BE2C (cell line): ENCODE measurements at places on chromosomes 7 and 10.

DNA sequence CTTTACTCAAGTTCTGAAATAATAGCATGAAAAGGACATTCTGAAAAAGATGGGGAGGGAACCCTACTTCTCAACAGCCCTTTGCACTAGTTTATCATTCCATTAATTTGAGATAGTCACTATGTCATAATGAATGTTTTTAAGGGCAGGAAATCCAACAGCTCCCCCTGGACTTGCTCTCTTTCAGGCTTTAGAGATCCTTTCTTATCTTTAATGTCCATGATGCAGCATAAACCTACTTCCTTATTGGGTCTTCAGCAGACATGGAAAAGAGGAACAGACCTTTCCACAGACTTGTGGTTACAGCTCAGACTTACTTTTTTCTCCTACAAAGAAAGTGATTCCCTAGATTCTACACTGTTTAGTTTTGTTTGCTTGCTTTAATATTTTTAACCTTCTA, 87.3 kb downstream of the IDE start:
- DNase-seq = no peak

GRCh38 chr10:123663522-123663921, 2.6 kb upstream of the GPR26 start:
- no peak for DNase-seq

- DNase-seq = no peak
These were observed 11.4 kb upstream of the ARHGAP12 start for GRCh38 chr10:31939797-31940708.

GRCh38 chr7:50466815-50467585, 16.9 kb upstream of the FIGNL1 start:
- DNase-seq = no peak

DNA sequence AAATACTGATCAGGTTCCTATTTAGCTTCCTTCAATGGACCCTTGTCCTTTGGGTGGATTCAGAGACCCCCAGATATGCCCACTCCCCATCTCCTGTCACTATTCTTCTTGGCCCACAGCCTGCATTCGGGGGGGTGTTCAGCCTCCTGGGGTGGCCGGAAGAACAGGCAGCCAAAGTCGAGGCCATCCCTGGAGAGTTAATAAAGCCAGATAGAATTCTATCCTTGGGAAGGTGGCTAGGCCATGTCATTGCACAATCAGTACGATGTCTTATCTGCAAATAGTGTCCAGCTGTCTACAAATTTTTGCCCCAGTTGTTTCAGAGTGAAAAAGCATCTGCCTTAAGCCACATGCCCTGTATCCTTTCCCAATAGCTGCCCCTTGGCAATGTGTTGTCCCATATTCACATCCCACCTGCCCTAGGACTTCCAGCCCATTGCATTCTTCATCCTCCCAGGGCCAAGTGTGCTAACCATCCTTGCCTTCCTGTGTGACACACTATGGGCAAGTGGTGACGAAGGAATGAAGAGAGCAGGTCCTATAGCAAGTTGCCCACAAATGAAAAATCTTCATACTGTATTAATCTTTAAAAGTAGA, 9.9 kb upstream of the FAM107B start:
- no peak for DNase-seq

DNA sequence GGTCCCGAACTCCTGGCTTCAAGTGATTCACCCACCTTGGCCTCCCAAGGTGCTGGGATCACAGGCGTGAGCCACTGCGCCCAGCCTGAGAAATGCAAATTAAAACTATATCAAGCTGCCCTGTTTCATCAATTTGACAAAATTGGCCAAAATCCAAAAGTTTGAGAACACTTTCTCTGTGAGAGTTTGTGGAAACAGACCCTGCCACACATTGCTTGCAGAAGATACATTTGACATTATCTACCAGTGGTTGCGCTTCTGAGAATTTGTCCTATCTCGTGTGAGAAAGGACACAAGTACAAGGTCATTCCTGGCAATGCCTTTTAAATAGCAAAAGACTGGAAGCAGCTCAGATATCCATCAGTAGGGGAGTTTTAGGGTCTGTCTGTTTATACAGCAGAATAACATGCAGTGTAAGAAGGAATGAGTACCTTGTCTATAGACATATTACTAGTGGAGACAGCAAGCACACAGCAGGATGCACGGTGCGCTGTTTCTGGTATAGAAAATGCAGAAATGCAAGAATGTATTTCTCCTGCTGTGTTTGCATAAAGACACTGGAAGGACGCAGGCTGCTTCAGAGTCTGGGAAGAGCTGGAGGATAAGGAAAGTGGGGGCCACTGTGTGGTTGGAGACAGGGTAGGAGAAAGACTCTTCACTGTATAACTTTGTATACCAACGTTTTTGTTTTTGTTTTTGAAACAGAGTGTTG, 4.3 kb downstream of the LHPP start:
- DNase-seq = no peak

DNA sequence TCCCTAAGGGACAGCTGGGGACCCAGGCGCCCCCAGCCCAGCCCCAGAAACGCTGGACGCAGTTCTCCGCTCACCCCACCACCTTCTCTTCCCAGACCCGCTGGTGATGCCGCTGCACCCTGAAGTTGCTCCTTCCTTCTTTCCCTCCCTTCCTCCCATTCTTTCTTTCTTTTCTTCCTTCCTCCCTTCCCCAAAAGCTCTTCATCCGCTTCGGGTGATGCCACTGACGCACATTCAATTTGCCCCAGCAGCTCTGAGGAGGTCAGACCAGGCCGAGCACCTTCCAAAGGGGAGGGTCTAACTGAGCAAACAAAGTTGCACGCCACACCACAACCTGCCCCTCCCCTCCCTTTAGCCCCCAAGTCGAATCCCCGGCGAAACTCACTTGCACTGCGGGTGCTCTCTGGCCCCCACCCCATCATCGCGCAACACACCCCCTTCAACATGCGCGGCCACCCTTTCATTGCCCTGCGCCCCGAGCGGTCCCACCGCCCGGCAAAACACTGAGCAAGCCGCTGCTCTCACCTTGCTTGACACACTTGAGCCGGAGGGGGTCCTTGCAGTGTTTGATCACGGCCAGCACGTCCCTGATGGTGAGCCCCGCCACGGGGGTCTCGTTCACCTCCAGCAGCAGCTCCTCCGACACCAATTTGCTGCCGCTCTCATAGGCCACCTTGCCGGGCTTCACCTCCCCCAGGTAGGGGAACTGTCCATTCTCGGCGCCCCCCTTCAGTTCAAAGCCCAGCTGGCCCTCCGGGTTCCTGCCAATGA, 787 bp downstream of the MAGI2 start:
- DNase-seq = peak; percentile 40

- DNase-seq = no peak
These were observed 1.3 kb downstream of the PILRA start for GRCh38 chr7:100374601-100375000.

GRCh38 chr10:72229261-72230251, 13.5 kb upstream of the ASCC1 start:
- DNase-seq = no peak

DNA sequence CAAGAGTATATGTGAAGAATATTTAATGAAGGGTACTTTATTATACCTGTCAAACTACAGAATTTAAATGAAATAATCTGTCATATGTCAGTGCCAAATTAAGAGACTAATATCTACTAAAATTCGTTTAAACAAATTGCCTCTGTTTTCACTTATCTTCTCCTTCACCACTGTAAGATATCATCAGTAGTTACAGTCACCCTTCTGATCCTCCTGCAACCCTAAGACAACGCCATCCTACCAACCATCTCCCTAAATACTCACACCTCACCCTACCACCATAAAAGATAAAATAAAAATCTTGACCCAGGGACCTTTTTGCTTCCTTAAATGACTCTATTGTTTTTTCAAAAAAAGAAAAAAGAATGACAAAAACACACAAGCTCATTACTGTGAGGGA, 20.8 kb downstream of the EZH2 start:
- DNase-seq = no peak

DNA sequence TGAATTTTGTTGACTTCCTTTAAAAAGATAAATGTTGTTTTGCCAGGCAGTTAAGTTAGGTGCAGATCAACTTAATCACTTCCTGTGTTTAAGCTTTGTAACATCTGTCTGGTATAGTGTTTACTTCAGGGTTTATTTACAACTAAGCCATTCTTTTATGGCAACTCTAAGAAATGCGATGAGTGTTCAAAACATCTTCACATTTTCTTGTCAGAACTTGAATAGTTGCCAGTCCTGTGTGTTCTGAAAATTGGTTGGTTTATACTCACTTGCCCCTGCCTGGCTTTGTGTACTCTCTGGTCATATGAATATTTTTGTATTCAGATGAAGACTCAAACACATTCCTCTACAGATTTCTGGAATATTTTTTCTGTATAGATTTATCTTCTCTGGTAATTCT, 327.2 kb downstream of the MDFIC start:
- DNase-seq = no peak

DNA sequence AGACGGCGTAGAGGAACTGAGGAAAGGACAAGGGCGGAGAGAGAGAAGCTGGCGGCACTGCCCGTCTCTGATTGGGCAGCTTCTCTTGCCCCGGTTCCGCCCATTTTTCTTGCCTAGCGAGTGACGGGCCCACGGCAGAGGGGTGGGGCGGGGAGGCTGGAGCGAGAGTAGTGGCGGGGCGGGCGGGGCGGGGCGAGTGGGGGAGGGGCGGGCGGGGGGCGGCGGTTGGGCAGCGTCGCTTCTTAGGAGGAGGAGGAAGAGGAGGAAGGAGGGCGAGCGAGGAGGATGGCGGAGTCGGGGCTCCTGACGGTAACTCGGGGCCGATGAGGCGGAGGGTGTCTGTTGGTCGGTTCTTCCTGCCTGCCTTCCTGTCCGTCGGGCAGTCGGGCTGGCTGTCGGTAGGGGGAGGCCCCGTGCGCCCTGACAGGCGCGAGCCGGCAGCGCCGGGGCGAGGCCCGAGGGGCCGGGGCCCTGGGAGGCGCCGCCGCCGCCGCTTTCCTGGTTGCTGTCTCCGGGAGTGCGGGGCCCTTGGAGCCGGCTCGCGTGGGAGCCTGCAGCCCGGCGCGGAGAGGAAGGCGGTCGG, at the start of gene SHOC2:
Gene SHOC2 (plus strand): TSS at position 256 of the 583 bp plus-strand sequence. CDS start 44,755 bp downstream, outside the sequence.
- peak; percentile 99 for DNase-seq

DNA sequence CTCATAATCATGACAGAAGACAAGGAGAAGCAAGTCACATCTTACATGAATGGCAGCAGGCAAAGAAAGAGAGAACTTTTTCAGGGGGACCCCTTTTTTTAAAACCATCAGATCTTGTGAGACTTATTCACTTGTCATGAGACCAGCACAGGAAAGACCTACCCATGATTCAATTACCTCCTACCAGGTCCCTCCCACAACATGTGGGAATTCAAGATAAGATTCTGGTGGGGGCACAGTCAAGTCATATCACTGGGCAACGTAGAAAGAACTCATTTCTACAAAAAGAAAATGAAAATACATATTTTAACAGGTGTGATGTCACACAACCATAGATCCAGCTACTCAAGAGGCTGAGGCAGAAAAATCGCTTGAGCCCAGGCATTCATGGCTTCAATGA, 304.1 kb downstream of the IPMK start:
- no peak for DNase-seq

DNA sequence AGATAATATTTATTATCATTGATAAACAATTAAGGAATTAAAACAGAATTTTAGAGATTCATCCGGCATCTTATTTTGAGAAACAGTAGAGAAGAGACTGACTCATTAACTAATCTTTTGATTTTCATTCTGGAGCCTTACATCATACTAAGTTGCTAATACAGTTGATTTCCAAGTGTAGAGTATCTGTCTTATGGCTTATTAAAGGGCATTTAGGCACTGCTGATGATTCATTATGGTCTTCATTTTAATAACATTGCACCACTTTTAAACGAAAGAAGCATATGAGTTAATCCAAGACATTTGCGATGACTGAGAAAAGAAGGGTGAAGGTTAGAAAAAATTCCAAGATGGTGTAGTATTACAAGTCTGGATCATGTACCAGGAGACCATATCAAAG, 186.0 kb upstream of the CACNA2D1 start:
- DNase-seq = no peak

DNA sequence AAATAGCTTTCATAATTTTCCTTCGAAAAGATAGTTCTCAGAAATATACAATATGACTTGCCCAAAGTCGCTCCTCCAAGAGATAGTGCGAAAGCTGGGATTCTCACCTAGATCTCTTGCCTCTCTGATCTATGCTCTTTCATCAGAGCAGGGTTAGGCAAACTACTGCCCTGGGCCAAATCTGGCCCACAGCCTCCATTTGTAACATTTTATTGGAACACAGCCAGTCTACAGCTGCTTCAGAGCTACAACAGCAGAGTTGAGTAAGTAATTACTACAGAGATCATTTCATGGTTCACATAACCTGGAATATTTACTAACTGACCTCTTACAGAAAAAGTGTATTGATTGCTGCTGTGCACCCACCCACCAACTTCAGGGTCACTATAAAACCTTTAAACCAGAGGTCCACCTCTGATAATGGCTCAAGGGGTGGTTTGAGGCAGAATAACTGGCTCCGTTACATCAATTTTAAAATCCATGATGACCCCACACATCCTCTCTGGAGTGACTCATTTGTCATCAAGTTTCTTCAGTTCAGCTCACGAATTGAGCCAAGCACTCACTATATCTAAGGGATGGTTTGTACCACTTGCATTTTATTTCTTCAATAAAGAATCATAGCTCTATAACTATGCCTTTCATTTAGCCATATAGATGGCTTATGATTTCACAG, 1019.0 kb downstream of the XPNPEP1 start:
- peak; percentile 34 for DNase-seq

- no peak for DNase-seq
These were observed 14.0 kb downstream of the TMEM130 start for GRCh38 chr7:98855610-98856422.

- DNase-seq = no peak
These were observed 142.9 kb upstream of the ITGB1 start for GRCh38 chr10:33100781-33101391.

DNA sequence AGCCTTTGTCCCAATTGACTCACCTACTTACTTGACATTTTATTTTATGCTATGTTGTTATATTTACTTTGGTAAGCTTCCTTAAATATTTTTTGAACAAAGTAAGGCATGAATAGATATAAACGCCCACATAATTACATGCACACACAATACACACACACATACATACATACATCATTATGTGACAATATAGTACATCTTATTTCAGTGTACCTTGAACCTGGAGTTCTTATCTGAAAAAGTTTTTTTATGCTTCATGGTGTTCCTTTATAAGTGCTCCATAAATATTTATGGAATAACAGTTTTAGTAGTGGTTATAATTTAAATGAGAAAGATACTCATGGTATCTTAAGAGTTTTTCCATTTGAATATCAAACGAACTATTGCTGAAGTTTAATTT, 102.8 kb upstream of the MTPN start:
- DNase-seq = no peak

- DNase-seq = no peak
These were observed 47.4 kb downstream of the SORCS3 start for GRCh38 chr10:104688251-104689042.

GRCh38 chr10:33334153-33334804, at the start of gene NRP1:
TSS of gene NRP1 (minus strand) at chr10:33334667. CDS start at chr10:33334382, 285 bp downstream.
- peak; percentile 40 for DNase-seq

- DNase-seq = no peak
These were observed 13.0 kb upstream of the CHCHD1 start for GRCh38 chr10:73768881-73769280.
